Sigmoid colon (tissue), 7 donors: ENCODE measurements at places on chromosomes 7 and 10. TPM values are rescaled to one million over a fixed set of nuclear protein-coding genes. Genes with fewer than 3 reads are reported as not detected.

- H3K36me3 ChIP-seq, result no peaks in the 10 kb centered on the region
- H3K4me1 ChIP-seq, result peaks cover 36% of the 10 kb centered on the region
- DNase-seq, result no peak
- no peak overlapping the region for H3K27ac ChIP-seq
- no peak overlapping the region for H3K4me3 ChIP-seq
- H3K27me3 ChIP-seq, result no peaks in the 10 kb centered on the region
Observed at GRCh38 chr7:27873981-27874957, 134.3 kb downstream of the TAX1BP1 start.

GRCh38 chr10:116772909-116773705 is 30.7 kb upstream of the HSPA12A start:
- H3K27ac ChIP-seq, result no peak overlapping the region
- H3K4me1 ChIP-seq, result no peaks in the 10 kb centered on the region
- H3K36me3 ChIP-seq, result no peaks in the 10 kb centered on the region
- H3K4me3 ChIP-seq, result no peak overlapping the region
- no peaks in the 10 kb centered on the region for H3K27me3 ChIP-seq

GRCh38 chr7:91876391-91877133 is 3.9 kb downstream of the MTERF1 start:
- H3K4me3 ChIP-seq, result no peak overlapping the region
- DNase-seq, result no peak
- no peak overlapping the region for H3K27ac ChIP-seq

ADGRA1 gene
- under 0.01 TPM for total RNA-seq

- peak; percentile 39 for DNase-seq
- no peaks in the 10 kb centered on the region for H3K36me3 ChIP-seq
- H3K4me1 ChIP-seq, result no peaks in the 10 kb centered on the region
- H3K27ac ChIP-seq, result no peak overlapping the region
- no peak overlapping the region for H3K4me3 ChIP-seq
Observed at GRCh38 chr7:158065340-158065739, 522.3 kb downstream of the PTPRN2 start.
